Progenitor cell of endocrine pancreas (in vitro differentiated cells): ENCODE measurements at places on chromosomes 12 and 14.

DNA sequence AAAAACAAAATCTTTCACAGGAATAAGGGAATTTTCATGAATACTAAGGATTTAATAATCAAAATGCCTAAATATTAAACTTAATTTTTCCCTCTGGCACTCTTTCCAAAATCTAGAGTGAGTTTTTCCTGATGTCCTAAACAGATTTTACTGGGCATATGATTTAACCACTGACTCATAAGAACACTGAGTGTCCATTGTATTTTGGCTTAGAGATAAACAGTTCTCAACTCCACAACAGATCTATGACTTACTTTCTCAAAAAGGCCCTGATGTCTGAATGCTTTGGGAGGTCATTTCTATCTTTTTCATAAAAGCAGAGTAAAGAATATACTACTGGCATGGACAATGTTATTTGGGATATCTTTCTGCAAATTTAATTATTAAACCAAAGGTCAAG, 15.0 kb downstream of the TMBIM4 start:
- no peaks in the 10 kb centered on the region for H3K4me1 ChIP-seq
- no peak overlapping the region for H3K27ac ChIP-seq
- no peak overlapping the region for H3K4me3 ChIP-seq
- no peak for DNase-seq
- H3K36me3 ChIP-seq, result peaks cover 3% of the 10 kb centered on the region
- H3K27me3 ChIP-seq, result no peaks in the 10 kb centered on the region

GRCh38 chr14:106556665-106557289, 1030.4 kb downstream of the TMEM121 start:
- peaks cover 3% of the 10 kb centered on the region for H3K36me3 ChIP-seq
- no peak for DNase-seq
- no peak overlapping the region for H3K27ac ChIP-seq
- no peak overlapping the region for H3K4me3 ChIP-seq
- H3K4me1 ChIP-seq, result no peaks in the 10 kb centered on the region

- no peaks in the 10 kb centered on the region for H3K27me3 ChIP-seq
- H3K27ac ChIP-seq, result peak overlapping the region; percentile 3
- no peak overlapping the region for H3K4me3 ChIP-seq
- H3K36me3 ChIP-seq, result peaks cover 3% of the 10 kb centered on the region
- H3K4me1 ChIP-seq, result peaks cover 36% of the 10 kb centered on the region
- DNase-seq, result no peak
Measured at GRCh38 chr12:63918800-63919300, 74.3 kb downstream of the SRGAP1 start.

GRCh38 chr12:12357719-12358461, 1.0 kb downstream of the BORCS5 start:
- peak overlapping the region; percentile 94 for H3K4me3 ChIP-seq
- no peaks in the 10 kb centered on the region for H3K36me3 ChIP-seq
- peak overlapping the region; percentile 97 for H3K27ac ChIP-seq
- no peak for DNase-seq
- peaks cover 18% of the 10 kb centered on the region for H3K4me1 ChIP-seq

- DNase-seq, result no peak
- no peak overlapping the region for H3K4me3 ChIP-seq
- no peak overlapping the region for H3K27ac ChIP-seq
- no peaks in the 10 kb centered on the region for H3K36me3 ChIP-seq
Measured at GRCh38 chr12:33653362-33653761, 213.7 kb upstream of the SYT10 start.

DNA sequence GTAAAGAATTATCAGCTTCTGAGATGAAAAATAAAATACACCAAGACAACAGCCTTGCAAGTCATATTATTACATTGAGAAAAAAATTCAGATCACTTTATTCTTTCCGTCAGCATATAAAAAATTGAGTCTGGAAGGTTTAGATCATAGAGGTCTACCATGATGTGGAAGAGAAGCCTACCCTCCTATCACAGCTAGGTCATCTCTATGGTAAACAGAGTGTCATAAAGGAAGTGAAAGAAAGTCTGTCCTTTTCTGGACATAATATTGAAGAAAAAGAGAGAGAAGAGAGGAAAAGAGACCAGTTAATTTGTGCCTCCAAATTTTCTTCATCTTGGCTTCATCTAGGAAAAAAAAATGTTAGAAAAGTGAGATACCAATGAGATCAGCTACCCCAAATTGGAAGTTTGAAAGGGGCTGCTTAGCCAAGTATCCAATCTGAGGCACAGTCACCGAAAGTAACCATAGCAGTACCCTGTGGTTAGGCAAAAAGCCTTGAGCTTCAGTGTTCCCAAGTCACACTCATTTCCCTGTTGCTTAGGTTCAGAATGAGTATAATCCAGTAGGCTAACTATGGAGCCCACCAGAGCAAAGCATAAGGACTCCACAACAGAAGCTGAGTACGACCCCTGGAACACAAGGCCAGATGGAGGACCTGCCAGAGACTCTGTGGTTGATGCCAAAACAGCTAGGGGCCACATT, 38.1 kb downstream of the DUSP6 start:
- no peak for DNase-seq
- H3K27ac ChIP-seq, result no peak overlapping the region
- no peaks in the 10 kb centered on the region for H3K27me3 ChIP-seq
- H3K4me1 ChIP-seq, result peaks cover 13% of the 10 kb centered on the region
- no peaks in the 10 kb centered on the region for H3K36me3 ChIP-seq
- no peak overlapping the region for H3K4me3 ChIP-seq

- H3K27me3 ChIP-seq, result peaks cover 47% of the 10 kb centered on the region
- no peak overlapping the region for H3K4me3 ChIP-seq
- peaks cover 8% of the 10 kb centered on the region for H3K4me1 ChIP-seq
Measured at GRCh38 chr14:89422952-89423345, 5.9 kb upstream of the FOXN3 start.

GRCh38 chr12:116594325-116595038, 35.3 kb downstream of the MAP1LC3B2 start:
- no peak overlapping the region for H3K4me3 ChIP-seq

DNA sequence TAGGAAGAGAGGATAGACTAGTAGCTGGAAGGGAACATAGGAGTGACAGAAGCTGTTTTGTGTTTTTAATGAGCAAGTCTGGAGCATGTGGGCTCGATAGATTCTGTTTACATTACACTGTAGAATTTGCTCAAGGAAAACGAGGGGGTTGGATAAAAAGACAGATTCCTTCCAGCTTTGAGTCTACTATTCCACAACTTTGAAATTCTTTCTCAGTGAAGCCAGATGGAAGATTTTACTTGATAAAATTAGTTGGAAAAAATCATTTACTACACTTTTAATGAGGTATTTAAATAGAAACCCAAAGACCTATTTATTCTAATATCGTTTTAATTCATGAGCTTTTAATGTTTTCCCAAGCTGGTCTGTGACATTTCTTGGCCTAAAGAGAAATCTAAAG, 19.5 kb upstream of the EPS8 start:
- no peak overlapping the region for H3K27ac ChIP-seq
- peaks cover 16% of the 10 kb centered on the region for H3K4me1 ChIP-seq
- H3K4me3 ChIP-seq, result no peak overlapping the region
- H3K27me3 ChIP-seq, result no peaks in the 10 kb centered on the region
- H3K36me3 ChIP-seq, result no peaks in the 10 kb centered on the region

GRCh38 chr14:22597265-22597664, 835 bp upstream of the ABHD4 start:
- no peak for DNase-seq
- H3K36me3 ChIP-seq, result peaks cover 5% of the 10 kb centered on the region
- H3K27me3 ChIP-seq, result peaks cover 8% of the 10 kb centered on the region
- peaks cover 18% of the 10 kb centered on the region for H3K4me1 ChIP-seq
- peak overlapping the region; percentile 97 for H3K4me3 ChIP-seq

DNA sequence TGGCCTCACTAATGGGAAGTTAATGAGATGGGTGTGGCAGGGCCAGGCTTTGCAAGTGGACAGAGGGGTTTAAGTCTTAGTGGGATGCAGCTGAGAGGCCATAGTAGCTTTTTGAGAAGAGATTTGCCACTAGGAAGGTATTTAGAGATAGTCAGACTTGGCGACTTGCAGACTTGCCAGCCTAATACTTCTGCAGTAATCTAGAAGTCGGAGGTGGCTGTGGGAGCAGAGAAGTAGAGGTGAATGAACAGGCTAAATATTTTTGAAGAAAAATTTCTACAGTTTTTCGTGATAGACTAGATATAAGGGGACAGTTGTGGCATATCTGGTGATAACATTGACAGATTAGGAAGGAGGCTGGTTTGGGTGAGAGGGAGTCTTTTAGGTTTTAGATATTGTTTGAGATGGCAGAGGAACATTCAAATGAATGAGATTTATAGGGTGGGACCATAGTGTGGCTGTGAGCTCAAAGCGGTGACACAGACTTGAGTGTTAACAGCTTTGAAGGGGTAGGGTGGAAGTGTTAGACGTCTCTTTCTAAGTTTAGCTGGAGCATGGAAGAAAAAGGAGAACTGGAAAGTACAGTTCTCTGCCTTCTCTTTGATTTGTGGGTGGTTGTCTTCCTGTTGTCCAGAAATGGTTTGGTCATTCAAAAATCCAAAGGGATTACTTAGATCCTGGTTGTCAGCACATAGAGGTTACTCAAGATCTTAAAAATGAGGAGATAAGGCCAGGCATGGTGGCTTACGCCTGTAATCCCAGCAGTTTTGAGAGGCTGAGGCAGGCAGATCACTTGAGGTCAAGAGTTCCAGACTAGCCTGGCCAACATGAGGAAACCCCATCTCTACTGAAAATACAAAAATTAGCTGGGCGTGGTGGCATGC, 44.9 kb downstream of the MAPKAPK5 start:
- H3K27ac ChIP-seq, result peak overlapping the region; percentile 0
- no peaks in the 10 kb centered on the region for H3K4me1 ChIP-seq
- no peak for DNase-seq
- no peaks in the 10 kb centered on the region for H3K27me3 ChIP-seq
- H3K4me3 ChIP-seq, result no peak overlapping the region
- peaks cover 30% of the 10 kb centered on the region for H3K36me3 ChIP-seq

DNA sequence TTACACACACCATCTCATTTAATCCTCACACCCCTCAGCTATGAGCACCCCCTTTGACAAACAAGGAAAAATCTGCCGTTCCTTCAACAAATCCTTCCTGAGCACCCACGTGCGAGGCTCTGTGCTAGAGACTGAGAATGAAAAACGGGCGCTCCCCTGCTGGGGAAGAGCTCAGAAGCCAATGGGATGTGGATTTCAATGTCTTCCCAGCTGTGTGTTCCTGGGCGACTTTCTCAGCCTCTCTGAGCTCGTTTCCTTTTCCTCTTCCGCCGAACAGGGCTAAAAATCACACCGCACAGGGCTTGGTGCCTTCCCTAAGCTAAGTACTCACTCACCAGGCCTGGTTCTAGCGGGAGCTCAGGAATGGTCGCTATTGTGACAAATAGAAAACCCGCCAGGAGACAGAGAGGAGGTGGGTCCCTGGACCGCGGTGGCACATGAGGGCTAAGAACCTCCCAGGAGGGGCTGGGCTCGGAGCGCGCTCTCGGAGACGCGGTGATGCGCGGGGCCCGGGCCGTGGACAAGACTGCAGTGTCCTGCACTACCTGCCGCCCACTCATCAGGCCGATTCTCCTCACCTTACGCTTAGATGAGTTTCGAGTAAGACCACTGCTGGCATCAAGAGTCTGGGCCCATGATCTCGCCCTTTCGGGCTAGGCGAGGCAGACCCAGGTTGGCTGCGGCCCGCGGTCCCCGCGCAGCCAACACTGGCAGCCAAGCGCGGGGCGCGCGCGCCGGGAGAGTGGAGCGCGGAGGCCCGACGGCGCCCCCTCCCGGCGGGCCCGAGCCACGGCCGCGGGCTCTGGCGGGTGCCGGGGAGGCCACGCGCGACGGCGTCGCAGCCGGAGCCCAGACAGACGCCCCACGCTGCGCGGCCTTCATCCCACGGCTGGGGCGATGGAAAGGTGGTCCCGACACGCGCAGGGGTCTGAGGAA, 17.0 kb downstream of the ZDHHC22 start:
- H3K27me3 ChIP-seq, result peaks cover 70% of the 10 kb centered on the region
- H3K36me3 ChIP-seq, result peaks cover 2% of the 10 kb centered on the region
- peak overlapping the region; percentile 69 for H3K4me3 ChIP-seq
- H3K4me1 ChIP-seq, result peaks cover 4% of the 10 kb centered on the region

DNA sequence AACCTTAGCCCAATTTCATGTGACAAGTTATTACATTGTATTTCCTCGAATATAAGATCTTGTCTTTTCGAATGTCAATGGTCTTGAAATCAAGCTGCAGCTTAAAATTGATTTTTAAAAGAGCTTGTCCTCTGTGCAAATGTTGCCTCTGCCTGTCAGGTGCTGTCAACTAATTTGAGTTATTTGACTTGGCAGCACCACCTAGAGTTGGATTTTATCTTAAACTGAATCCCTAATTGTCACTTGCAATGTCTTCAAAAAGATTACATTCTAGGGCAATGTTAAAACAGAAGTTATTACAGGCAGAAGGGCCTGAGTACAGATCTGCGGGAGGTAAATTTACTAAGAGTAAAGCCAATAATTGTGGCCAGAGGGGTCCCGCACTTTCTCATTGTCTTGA, 26.2 kb upstream of the TUNAR start:
- no peak overlapping the region for H3K4me3 ChIP-seq
- peaks cover 3% of the 10 kb centered on the region for H3K27me3 ChIP-seq
- H3K4me1 ChIP-seq, result no peaks in the 10 kb centered on the region
- DNase-seq, result no peak
- no peak overlapping the region for H3K27ac ChIP-seq

DNA sequence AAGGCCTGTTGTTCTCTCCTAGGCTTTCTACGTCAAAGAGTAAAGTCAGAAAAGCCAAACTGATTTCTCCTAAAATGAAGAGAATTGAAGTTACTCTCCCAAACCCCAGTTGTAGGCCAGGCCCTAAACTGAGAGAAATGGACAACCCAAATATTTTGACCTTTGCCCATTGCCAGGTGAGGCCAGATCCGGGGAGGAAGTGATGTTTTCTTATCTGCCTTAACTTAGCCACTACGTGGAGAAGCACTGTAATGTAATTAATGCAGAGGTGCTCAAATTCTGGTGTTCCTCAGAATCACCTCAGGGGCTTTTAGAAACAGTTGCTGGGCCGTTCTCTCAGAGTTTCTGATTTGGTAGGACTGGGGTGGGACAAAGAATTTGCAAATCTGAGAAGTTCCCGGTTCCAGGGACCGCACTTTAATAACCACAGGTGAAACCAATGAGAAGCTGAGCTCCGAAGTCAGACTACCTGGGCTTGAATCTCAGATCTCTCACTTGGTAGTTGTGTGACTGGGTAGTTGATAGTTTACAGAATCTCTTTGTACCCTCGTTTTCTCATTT, 73.2 kb downstream of the ETV6 start:
- DNase-seq, result no peak
- no peaks in the 10 kb centered on the region for H3K27me3 ChIP-seq
- no peak overlapping the region for H3K27ac ChIP-seq
- peaks cover 18% of the 10 kb centered on the region for H3K36me3 ChIP-seq
- no peak overlapping the region for H3K4me3 ChIP-seq
- H3K4me1 ChIP-seq, result peaks cover 44% of the 10 kb centered on the region

GRCh38 chr12:7716381-7716780, 5.1 kb downstream of the DPPA3 start:
- no peak overlapping the region for H3K4me3 ChIP-seq
- peaks cover under 1% of the 10 kb centered on the region for H3K4me1 ChIP-seq
- H3K36me3 ChIP-seq, result no peaks in the 10 kb centered on the region
- H3K27me3 ChIP-seq, result peaks cover under 1% of the 10 kb centered on the region
- DNase-seq, result no peak
- H3K27ac ChIP-seq, result no peak overlapping the region

DNA sequence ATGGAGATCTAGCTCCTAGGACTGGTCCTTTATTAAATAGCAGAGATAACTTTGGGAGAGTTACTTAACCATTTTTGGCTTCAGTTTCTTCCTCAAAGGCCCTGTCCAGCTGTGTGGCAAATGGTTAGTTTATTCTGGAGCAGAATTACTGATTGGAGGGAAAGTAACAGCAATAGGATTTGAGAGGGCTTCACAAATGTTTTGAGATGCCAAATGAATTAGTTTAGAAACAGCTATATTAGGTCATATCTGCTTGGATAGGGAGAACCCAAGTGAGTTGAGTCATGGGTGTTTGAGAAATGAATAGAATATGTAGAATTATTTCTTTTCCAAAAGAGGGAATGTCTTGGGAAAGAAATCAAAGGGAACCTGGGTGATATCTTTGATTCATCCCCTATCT, 17.5 kb downstream of the RASSF3 start:
- DNase-seq, result no peak
- no peaks in the 10 kb centered on the region for H3K27me3 ChIP-seq
- peaks cover 11% of the 10 kb centered on the region for H3K36me3 ChIP-seq
